Esophagus squamous epithelium (tissue), 5 donors: ENCODE measurements at places on chromosomes 11 and 22. TPM values are rescaled to one million over a fixed set of nuclear protein-coding genes. Genes with fewer than 3 reads are reported as not detected.

Gene GSTT4
- total RNA-seq = not detected

Gene SYTL2
- 9.2 TPM for total RNA-seq

Gene MUC5AC
- total RNA-seq = not detected

Gene APOBEC3F
- 2.6 TPM for total RNA-seq

Gene C11orf42
- not detected for total RNA-seq

Gene GRM5
- not detected for total RNA-seq

Gene OR8D4
- not detected for total RNA-seq

Gene C11orf16
- not detected for total RNA-seq

Gene E2F8
- 11.7 TPM for total RNA-seq

Gene OTOG
- not detected for total RNA-seq

Gene LGR4
- 30.0 TPM for total RNA-seq

Gene ELMOD1
- not detected for total RNA-seq

Gene TMEM191C
- 13.8 TPM for total RNA-seq

Gene SPDYC
- total RNA-seq = not detected

Gene MS4A5
- total RNA-seq = not detected
